T1000 (cell line): ENCODE measurements at places on chromosomes 2 and 18.
A peak's percentile ranks its signal among the peaks of the same experiment; 100 is the strongest.

GRCh38 chr2:216572582-216573578 is 60.3 kb upstream of the IGFBP2 start:
- DNase-seq: no peak

DNA sequence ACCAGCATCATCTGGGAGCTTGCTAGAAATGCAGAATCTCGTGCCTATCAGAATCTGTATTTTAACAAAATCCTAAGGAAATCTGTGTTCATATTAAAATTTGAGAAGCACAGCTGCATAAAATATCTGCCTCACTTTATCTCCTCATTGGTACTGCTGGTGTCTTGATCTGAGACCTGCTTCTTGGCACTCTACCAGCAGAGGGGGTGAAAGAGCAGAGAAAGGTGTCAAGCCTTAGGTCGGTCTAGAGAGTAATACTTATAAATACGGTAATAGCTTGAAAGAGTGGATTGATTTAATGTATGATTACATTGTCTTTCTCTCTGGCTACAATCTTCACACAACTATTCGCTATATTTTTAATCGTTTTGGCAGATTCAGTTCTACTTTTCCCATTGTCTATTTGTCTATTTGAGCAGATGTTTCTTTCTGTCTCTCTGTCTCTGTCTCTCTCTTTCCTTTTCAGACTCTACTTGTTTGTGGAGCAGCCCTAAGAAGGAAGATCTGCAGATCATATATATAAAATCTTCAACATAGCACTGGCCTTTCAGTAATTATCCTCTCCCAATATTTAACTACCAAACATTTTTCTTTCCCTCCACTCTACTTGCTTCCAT is 1.7 kb upstream of the GCG start:
- peak; percentile 26 for DNase-seq

GRCh38 chr2:161243905-161244304 is 64.3 kb upstream of the PSMD14 start:
- no peak for DNase-seq

- DNase-seq: no peak
Observed at GRCh38 chr2:100921685-100922161, 80.4 kb upstream of the RPL31 start.

GRCh38 chr2:169478745-169479256 is 493 bp upstream of the BBS5 start:
- no peak for DNase-seq

- no peak for DNase-seq
Observed at GRCh38 chr18:9694174-9694573, 13.9 kb upstream of the RAB31 start.

- DNase-seq: no peak
Observed at GRCh38 chr2:144343145-144343544, 176.8 kb downstream of the ZEB2 start.

DNA sequence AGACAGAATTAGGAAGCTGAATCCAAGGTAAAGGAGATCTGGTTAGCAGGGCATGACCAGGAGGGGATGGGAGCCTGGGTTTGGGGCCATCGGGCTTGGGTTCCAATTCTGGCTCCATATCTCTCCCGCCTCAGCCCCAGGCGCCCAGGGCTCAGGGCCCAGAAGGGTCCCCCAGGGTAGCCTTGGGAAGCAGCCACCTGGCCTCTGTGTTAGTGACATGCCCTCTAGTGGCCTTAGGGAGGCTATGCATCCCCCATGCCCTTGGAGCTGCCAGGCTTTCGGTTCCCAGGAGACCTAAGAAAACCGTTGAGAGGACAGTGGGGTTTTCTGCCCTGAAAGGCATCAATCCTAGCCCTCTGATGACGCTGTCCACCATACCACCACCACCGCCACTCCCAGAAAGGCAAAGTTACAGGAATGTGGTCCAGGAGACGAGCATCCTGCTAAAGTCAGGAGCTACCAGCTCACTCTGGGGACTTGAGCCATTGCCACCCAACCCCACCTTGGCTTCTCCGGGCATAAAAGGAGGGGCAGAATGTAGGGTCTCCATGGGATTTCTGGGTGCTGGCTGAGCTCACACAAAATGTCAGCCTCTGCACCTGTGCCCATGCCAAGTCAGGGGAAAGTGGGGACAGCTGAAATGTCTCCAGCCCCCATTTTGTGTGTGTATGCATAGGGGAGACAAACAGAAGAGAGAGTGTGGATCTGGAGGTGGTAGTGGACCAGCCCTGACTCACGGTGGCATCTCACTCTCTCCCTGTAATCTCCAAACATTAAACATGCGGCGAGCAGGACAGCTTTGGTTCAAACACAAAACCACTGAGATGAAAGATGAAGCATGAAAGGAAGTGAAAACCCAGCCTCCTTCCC is 56.5 kb downstream of the EMX1 start:
- no peak for DNase-seq

GRCh38 chr2:223588251-223588650 is 13.9 kb downstream of the SCG2 start:
- no peak for DNase-seq

DNA sequence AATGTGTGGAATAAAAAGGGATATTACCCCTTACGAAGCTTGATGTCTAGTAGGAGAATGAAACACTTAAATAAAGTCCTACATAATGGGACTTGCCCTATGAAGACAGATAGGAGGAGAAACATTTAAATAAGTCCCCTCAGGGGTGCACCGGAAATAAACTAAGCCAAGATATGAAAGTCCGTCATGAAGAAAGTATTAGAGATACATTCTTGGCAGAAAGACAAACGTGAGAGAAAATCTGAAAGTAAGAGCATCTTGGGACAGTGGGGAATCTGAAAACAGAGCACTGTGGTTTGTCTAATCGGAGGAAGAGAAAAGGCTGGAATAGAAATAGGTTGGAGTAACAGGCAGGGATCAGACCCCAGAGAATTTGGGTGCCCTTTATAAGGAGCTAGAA is 516.9 kb upstream of the DSEL start:
- no peak for DNase-seq

- DNase-seq: no peak
Observed at GRCh38 chr2:159936471-159936870, 125.9 kb downstream of the PLA2R1 start.

DNA sequence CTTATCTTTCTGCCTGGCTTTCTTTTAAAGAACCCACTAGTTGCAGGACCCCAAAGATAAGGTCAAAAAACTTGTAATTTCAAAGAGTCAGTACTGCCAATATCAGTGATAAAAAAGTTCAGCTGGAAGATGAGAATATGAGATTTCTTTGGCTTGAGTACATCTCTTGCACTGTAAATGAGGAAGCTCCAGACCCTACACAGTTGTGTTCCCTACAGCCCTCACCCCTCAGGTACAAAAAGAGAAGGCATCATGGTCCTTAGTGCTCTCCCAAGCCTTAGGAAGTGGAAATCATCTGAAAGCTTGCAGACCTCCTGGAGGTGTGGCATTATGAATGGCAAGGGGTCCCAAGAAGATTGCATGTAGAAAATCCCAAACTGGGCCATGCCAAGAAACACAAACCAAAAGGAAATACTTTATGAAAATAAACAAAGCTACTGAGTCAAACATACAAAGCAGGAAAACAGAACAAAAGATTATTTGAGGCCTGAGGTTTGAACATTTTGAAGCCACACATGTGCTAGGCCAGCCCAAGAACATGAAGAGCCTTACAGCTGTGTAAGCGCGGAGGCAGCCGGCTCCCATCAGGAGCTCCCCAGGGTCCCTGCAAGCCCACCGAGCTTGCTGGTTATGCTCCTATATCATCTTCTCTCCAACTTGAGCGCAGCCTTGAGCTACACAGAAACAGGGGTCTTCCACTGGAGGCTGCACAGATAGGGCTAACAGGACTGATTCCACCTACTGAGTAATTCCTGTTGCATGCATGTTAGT is 217.0 kb downstream of the OSR1 start:
- no peak for DNase-seq

DNA sequence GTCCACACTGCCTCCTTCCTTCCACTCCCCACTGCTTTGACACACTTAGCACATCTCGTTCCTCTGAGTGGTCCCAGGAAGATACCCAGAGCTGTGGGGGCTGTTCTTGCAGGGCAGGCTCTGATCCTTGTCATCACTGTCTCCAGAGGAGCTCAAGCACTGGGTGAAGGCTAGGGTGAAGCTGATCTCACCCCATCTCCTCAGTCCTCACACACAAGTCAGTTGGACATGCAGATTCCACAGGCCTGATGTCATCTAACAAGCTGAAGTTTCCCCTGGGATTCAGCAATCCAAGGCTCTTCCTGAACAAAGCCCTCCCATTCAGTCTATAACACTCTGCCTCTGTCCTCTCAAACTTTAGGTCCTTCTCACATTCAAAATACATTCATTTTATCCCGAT is 90.6 kb upstream of the RAB6C start:
- no peak for DNase-seq

- no peak for DNase-seq
Observed at GRCh38 chr2:8391126-8391525, 290.7 kb upstream of the ID2 start.

DNA sequence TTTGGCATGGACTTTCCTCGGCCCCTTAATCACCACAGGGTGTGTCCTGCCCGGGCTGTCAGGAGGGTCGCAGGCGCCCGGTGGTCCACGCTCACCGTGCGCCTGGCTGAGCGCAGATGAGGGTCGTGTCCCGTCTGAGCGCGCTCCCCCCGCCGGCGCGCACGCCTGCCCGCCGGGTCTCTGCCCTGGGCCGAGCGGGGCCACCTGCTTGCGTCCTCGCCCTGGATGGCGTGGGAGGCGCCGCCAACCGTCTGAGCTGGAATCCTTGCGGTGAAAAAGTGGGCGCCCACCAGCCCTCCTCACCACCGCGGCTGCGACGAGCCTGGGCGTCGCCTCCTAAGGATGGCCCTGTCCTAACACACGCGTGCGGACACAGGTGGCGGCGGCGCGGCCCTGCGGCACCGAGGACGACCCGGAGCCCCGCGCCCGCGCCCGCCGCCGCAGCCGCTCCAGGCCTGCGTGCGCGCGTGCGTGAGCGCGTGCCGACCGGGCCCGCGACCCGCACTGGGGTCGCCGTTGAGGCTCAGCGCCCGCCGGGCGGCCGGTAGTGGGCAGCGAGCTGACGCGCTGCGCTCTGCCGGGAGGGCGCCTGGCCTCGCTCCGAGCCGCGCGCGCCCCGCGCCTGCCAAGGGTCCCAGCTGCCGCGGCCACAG is 126.6 kb downstream of the ARHGEF4 start:
- no peak for DNase-seq

DNA sequence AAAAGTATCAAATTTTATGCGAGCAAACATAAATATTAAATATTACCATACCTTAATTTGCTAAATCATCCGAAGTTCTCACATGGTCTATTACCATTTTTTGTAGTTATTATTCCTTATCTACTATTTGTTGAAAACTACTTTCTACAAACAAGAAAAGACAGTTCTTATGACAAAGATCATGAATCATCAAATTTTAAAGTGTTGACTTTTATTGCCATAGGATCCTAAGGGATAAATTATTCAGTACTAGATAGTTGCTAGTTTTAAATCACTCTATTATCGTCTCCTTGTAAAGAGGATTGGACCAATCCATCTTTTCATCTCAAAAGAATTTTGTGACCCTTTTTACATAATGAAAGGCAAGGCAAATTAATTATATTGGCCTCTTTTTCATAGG is 523.6 kb upstream of the TMEFF2 start:
- DNase-seq: no peak

DNA sequence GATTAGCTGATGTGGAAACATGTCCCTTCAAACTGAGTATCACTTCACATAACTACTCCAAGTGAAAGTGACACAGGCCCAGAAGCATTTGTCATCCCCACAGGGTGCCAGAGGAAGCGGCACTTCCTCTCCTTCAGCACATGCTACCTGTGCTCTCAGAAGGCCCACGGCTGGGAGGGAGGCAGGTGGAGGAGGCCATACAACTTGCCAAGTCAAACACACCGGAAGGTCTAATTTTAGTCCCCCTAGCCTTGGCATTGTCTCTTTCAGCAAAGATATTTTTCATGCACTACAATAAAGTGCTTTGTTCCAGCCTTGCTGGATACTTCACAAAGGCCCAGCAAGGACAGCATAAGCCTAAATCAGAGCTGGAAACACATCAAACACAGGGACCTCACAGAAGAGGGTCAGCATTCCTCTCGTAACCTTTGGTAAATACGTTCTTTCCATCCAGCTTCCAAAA is 38.0 kb downstream of the VSNL1 start:
- DNase-seq: no peak

DNA sequence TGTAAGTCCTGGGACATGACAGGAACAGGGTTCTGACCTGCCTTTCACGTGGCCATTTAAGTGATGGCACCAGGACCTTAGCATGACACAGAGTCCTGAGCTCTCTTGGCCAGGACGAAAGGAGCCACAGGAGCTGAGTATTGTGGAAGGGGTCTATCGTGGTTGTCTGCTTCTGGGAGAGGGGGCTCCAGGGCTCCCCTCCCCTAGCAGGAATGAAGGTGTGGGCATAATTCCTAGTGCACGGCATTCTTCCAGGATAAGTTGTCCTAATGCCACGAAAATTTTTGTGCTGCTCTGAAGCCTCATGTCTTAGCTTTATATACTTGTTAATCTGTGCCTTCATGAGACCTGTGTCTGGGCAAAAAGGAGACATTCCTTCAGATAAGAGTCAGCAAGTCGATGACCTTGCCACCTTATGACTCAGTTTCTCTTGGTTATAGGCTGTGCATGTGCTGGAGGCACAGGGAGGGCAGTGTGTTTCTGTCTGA is 17.1 kb downstream of the GATA6 start:
- no peak for DNase-seq

- no peak for DNase-seq
Observed at GRCh38 chr18:59663096-59663495, 34.1 kb downstream of the CCBE1 start.

- no peak for DNase-seq
Observed at GRCh38 chr2:212007972-212008371, 530.6 kb downstream of the ERBB4 start.

DNA sequence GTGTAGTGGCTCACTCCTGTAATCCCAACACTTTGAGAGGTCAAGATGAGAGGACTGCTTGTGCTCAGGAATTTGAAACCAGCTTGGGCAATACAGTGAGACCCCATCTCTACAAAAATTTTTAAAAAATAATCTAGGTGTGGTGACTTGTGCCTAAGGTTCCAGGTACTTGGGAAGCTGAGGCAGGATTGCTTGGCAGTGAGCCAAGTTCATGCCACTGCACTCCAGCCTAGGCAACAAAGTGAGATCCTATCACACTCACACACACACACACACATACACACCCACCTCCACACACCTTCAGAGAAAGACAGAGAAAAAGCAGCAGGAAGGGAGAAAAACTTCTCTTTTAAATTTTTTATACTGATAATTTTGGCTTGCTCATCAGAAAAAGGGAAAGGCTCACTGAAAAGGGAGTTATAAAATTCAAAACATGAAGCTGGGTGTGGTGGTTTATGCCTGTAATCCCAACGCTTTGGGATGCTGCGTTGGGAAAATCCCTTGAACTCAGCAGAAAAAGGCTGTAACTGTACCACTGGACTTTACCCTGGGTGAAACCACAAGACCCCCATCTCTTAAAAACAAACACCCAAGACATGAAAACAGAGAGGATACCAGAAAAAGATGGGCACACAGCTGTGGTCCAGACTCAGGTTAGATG is 25.7 kb downstream of the FAM168B start:
- no peak for DNase-seq
